ENCODE measurements at places on chromosomes 6 and 20.

DNA sequence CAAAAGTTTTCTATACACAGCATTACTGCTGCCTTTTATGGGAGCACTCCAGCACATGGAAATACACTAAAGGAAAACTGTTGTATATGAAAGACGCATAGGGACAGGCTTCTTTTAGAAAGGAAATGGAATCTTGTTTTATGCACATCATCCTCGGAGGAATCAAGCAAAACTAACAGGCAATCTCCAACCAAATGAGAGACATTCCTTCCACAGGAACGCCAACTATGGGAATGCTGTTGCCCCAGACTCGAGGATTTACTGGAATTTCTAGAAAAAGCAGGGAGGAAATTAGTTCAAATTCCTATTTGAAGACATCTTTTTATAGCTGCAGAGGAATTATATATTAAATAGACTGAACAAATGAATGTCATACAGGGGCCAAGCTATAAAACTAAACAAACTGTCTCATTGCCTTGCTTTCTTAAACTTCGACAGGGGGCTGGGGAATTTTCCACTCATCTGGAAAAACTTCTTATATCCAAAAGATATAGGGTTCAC, 52.2 kb downstream of the LYRM4 start:
- no peak for DNase-seq

GRCh38 chr20:62368976-62369814, 2.1 kb upstream of the LAMA5 start:
- no peak for DNase-seq

DNA sequence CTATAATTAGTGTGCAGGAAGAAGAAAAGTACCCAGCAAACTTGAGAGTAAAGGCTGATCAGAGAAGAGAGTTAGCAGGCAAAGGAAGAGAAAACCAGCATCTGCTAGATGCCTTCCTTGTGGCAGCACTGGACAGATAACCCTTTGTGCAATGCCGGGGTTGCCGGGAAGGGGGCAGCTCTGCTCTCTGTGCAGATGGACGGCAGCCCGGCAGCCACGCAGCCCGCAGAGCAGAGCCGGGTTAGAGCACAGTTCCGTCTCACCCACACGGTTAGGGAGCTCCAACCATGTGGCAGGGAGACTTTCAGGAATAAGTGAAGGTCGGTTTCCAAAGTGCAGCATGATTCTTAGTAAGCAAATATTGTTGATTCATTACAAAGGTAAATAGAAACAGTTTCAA, 80.0 kb upstream of the RPS6KA2 start:
- DNase-seq: no peak

DNA sequence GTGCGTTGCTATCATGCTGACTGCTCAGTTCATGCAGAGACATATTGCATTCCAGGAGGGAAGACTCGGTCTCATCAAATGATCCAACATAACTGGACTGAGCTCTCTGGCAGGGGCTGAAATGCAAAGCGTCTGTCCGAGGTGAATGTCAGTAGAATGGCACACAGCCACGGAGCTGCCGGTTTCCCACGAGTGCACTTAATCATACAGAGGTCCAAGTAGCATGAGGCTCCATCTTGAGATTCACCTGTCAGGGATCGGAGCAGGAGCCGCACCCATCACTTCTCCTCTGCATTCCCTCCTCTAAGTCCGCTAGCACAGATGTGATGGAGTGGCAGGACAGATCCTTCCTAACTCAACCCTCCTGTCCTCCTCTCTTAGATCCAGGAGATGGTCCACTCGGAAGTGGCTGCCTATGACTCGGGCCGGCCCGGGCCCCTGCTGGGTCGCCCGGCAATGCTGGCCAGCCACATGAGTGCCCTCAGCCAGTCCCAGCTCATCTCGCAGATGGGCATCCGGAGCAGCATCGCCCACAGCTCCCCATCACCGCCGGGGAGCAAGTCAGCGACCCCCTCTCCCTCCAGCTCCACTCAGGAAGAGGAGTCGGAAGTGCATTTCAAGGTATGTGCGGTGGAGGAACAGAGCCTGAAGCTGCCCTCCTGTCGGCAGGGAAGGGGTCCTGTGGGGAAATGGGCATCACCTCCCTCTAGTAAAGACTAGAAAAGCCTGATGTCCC, 135.9 kb downstream of the JPH2 start:
- no peak for DNase-seq

GRCh38 chr20:57769756-57770155, 59.9 kb upstream of the PMEPA1 start:
- DNase-seq: no peak

DNA sequence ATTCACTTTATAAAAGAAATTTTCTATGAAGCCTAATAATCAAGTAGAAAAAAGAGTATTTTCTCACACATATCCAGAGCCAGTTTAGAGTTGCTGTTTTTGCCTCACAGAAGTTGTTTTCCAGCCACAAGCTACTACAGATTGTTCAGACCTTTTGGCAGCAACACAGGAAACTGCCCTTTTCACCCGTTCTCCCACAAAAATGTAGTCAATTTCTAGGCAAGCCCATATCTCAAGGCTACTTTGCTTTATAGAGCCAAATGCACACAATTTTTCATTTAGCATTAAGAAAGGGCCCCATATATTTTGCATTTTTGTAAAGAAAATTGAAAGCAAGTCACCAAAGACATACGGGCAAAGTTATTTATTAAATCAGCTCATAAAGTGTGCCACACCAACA, 49.5 kb downstream of the EPB41L2 start:
- DNase-seq: no peak
